ENCODE measurements at places on chromosomes 12 and 14.

DNA sequence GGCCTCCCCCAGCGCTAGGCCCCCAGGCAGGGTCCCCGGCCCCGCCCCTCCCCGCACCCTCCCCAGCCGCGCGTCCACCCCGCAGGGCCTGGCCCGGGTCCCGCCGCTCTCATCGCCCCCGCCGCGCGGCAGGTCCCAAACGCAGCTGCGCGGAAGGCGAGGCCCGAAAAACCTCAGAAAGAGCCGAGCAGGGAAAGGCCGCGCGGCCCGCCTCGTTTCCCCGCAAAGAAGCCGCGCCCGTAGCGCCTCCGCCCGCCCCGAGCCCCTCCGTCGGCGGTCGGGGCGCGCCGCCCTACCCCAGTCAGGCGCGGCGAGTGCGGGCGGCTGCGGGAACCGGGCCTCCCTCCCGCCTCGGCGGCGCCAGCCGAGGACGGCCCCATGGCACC lies 324 bp downstream of the POLE start:
- no peak for DNase-seq

GRCh38 chr14:58200846-58201245 lies 897 bp downstream of the ACTR10 start:
- DNase-seq = no peak

DNA sequence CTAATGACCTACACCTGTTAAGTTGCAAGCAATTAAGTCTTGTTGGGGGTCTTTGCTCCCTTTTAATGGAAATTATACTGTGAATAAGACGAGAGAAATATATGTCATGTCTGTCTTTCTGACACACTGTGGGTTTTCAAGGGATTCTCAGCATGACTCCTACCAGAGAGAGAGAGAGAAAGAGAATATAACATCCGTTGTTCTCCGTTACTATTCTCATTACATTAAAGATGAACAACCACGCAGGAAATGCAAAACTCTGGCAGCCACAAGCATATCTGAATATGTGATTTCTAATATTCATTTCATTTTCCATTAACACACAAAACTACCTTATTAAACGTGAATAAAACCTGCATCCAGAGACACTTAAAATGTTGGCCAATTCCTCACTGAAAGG lies 67.3 kb upstream of the EGLN3 start:
- no peak for DNase-seq

DNA sequence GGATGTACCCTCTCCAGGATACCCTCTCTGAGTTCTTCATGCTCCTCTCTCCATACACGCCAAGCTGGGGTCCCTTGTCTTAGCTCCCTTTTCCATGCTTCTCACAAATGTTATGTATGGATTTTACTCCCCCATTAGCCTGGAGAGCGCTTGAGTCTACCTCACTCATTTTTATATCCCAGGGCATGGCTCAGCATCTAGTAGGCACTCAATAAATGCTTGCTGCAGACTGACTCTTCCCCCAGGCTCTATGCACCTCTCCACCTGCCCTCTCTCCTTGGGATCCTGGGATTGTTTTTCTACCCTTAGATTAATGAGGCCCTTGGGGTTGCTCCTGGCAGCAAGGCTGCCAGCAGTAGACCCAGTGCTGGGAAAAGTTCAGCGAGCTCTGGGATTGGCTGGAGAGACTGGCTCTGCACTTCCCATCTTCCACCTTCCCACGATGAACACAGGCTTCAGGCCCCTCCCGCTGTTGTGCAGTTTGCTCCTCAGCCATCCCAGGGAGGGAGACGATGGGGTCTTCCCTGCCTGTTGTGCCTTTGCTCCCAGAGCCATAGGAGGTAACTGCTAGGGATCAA lies 2.2 kb downstream of the NRIP2 start:
- no peak for DNase-seq

DNA sequence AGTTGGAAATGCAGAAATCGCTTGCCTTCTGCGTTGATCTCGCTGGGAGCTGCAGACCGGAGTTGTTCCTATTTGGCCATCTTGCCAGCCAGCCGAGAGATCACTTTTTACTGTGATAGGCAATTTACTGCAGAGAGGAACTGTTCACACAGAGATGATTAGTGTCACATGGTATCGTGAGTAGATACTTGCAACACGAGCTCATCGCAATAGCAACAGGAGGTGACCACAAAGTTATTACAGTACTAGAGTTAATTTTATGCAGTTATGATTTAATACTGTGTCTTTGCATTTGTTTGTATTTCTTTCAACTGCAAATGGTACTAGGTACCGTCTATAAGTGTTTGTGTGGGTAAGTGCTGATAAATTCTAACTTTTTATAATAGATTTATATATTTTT lies 27.8 kb downstream of the NOPCHAP1 start:
- no peak for DNase-seq

- DNase-seq = no peak
These were observed 84.2 kb upstream of the TMEM263 start for GRCh38 chr12:106871477-106871876.

GRCh38 chr12:48125985-48126384 lies 6.8 kb downstream of the PFKM start:
- no peak for DNase-seq

DNA sequence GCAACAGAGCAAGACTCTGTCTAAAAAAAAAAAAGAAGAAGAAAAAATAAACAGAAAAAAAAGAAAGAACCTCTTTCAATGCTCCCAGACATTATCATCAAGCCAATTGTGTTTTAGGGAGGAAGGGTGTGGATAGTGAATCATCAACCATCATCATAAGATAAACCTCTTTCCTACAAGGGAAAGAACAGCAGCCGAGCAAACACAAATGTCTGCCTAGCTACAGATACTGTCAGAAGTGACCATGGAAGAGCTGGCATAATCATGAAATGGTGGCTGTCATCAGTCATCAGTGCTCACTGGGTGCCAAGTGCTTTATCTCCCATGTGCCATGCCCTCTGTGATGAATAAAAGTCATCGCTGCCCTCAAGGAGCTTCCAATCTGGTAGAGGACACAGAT lies 46.6 kb downstream of the SLC17A8 start:
- DNase-seq = no peak

GRCh38 chr14:26410189-26410685 lies 187.6 kb downstream of the NOVA1 start:
- no peak for DNase-seq

DNA sequence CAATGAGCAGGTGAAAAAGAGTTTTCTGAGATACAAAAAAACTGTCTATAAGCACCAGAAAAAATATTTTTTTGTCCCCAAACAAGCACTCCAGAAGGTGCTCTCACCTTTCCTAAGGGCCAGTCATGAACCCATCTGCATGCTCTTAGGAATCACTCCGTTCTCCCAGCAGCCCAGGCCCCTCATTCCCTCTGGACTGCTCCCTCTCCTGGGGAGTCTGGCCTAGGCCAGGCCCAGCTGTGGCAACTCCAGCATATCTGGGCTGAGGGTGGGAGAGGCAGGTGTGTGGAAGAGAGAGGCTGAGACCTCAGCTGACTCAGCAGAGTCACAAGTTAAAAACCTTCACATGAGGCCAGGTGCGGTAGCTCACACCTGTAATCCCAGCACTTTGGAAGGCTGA lies 54.6 kb downstream of the TRAFD1 start:
- no peak for DNase-seq

- no peak for DNase-seq
These were observed 16.8 kb downstream of the PLXNC1 start for GRCh38 chr12:94165138-94165537.

- DNase-seq = no peak
These were observed 116.0 kb upstream of the PTPRR start for GRCh38 chr12:71036526-71036925.

DNA sequence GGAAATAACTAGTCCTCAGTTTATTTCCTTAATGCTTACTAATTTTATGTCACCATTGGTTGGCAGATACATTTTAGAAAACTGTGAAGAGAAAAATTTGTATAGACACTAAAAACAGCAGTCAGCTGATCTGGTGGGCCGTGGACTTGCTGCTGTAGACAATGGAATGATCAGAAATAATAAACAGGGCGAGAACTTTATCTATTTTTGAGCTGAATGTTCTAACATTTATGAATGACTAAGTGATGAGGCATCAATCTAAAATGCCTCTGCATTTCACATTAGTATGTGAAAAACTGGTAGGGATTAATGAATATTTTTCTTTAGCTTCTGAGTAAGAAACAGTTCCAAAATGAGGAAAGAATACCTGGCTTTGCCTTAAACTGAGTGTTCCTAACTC lies 24.8 kb upstream of the PKP2 start:
- DNase-seq = no peak

- DNase-seq = no peak
These were observed 1.0 kb downstream of the CD9 start for GRCh38 chr12:6201213-6201608.

DNA sequence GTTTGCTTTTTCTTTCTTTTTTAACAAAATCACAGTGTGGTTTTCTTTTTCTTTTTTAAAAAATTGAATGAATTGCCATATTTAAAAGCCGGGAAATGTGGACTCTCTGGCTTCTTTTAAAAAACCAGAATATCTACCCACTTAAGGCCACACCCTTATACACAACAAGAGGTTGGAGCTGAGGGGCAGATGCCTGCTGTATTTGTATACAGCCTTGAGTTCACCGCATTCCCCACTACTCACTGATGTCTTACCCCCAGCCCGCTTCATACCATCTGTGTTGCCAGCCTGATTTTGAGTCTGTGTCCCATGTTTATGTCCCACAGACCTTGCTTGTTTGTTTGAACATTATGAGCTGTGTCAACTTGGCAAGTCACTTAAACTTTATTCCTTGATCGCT lies 14.3 kb downstream of the JDP2 start:
- DNase-seq = no peak

- no peak for DNase-seq
These were observed 74.3 kb downstream of the LMO3 start for GRCh38 chr12:16531621-16532020.

DNA sequence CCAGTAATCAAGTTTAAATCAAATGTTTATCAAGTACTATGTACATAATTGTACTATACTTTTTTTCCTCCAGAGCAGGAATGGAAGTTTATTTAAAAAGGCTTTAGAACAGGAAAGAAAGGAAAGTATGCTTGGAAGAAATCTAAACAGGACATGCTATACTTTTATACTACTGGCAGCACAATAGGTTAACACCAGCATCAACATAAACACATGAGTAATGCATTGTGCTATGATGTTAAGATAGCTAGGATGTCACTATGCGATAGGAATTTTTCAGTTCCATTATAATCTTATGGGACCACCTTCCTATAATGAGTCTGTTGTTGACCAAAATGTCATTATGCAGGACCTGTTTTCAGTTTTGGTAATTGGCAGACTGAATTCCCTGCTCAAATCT lies 41.5 kb upstream of the ANKS1B start:
- DNase-seq = no peak

GRCh38 chr12:52202361-52203078 lies 10.7 kb upstream of the KRT80 start:
- no peak for DNase-seq

DNA sequence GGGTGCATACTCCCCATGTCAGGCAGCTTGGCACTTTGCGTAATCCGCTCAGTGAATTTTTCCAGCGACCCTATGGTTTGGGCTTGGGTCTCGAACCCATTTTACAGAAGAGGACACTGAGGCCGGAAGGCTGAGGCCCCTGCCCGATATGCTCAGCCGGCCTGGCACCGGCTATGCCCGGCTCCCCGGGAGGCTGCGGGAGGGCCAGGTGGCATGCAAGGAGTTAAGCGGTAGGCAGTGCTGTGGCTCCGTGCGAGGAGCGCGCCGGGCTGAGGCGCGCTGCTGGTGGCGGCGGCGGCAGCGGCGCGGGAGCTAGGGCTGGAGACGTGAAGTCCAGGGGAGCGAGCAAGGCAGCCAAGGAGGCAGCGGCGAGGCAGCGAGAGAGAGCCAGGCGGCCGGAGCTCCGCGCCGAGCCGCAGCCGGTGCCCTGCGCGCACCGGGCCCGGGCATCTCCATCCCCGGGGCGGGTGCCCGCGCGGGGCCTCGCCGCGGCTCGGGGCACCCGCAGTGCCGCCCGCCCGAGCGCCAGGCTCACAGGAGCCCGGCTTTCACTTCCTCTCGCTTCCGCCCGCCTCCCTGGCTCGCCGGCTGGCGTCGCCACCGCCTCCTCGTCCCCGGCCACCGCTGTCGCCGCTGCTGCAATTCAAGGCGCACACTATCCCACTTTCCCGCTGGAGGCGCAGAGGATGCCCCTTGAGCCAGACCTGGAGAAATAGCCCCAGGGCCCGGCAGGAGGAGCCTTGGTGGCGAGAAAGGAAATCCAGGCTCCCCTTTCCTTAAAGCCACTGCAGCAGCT lies at the start of gene WSCD2:
Gene WSCD2, plus strand, starts transcription at position 272 of the 796 bp plus-strand sequence. CDS start 66,545 bp downstream, outside the sequence.
- no peak for DNase-seq

- DNase-seq = no peak
These were observed 467.1 kb upstream of the MGAT4C start for GRCh38 chr12:86723326-86723725.

- no peak for DNase-seq
These were observed 153.5 kb downstream of the CCDC91 start for GRCh38 chr12:28343713-28344112.

- DNase-seq = no peak
These were observed 43.1 kb upstream of the NAP1L1 start for GRCh38 chr12:76127588-76127987.

DNA sequence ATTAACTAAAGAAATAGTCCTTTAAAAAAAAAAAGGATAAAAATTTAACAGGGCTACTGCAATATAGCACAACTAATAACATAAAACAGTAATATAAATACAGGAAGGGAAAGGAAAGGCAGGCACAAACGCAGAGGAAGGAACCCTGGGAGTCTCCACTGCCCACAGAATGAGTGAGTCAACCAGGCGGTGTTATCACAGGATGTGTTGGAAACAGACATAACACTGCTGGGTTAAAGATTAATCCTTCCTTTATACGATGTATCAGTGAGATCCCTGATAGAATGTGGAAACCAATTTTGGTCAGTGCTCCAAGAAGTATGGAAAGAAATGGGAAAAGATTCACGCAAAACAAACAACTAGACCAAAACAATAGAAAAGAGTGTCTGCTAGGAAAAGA lies 47.9 kb downstream of the FGD6 start:
- DNase-seq = no peak

DNA sequence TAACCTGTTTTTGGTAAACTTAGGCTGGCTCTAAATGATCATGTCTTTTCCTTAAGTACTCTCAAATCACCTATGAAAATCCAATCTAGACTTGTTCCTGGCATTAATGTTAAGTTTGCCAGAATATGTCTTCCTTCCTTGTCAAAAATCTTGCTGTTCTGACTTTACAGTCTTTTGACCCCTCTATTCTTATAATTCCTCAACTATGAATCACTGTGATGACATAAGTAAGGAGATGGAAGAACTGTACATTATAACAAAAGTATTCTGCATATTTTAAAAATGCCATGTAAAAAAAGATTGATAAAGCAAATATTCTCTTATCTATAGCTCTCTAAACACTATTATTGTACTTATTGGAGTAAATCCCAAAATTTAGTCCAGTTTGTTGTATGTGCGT lies 51.4 kb upstream of the BAZ1A start:
- no peak for DNase-seq
